Transverse colon (tissue), 4 donors: ENCODE measurements at places on chromosomes 2 and 18. TPM values are rescaled to one million over a fixed set of nuclear protein-coding genes. Genes with fewer than 3 reads are reported as not detected.
A peak's percentile ranks its signal among the peaks of the same experiment; 100 is the strongest.

DNA sequence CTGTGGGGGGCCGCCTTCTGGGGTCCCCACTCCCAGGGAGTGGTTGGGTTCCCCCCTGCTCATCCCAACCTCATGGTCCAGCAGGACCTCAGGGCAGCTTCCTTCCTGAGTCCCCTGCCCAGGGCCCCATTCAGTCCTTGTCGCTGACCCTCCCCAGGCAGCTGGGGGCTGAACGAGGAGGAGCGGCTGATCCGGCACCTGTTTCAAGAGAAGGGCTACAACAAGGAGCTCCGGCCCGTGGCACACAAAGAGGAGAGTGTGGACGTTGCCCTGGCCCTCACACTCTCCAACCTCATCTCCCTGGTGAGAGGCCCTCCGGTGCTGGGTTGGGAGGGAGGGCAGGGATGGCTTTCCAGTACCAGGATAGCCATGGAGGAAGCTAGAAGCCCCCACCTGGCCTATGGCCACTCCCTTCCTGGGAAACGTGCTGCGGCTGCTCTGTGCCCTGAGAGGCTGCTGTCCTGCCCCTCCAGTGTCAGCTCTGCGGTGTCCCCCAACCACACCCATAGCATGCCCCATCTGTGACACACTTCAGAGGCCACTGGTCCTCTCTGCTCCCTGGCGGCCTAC, 497 bp downstream of the CHRND start:
- DNase-seq = no peak
- no peak overlapping the region for H3K4me3 ChIP-seq
- peaks cover 24% of the 10 kb centered on the region for H3K4me1 ChIP-seq
- H3K27ac ChIP-seq = no peak overlapping the region
- H3K36me3 ChIP-seq = no peaks in the 10 kb centered on the region

The C2orf78 gene
- total RNA-seq = not detected

The VIT gene
- not detected for total RNA-seq

- H3K27ac ChIP-seq = peak overlapping the region; percentile 63
- no peak for DNase-seq
- no peak overlapping the region for H3K4me3 ChIP-seq
- no peaks in the 10 kb centered on the region for H3K4me1 ChIP-seq
- no peaks in the 10 kb centered on the region for H3K36me3 ChIP-seq
These were observed 1816.1 kb upstream of the LRRTM1 start for GRCh38 chr2:82120654-82121053.

DNA sequence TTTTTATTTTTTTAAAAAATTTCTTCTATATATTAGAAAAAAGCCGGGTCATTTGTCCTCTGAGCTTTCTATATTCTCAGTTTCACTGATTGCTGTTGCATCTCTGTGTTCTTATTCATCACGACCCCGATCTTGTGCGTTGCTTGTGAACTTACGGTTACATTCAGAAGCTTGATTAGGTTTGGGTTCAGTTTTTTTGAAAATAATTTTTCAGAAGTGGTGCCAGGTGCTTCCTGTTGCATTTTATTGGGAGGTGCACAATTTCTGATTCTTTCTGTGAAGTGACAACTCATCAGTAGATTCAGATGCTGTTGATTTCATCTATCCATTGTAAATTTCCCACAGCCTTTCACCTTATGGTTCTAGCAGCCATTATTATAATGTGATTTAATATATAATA, 147.3 kb downstream of the INHBB start:
- DNase-seq = no peak
- H3K36me3 ChIP-seq = no peaks in the 10 kb centered on the region
- no peaks in the 10 kb centered on the region for H3K4me1 ChIP-seq
- H3K4me3 ChIP-seq = no peak overlapping the region
- H3K27ac ChIP-seq = no peak overlapping the region

DNA sequence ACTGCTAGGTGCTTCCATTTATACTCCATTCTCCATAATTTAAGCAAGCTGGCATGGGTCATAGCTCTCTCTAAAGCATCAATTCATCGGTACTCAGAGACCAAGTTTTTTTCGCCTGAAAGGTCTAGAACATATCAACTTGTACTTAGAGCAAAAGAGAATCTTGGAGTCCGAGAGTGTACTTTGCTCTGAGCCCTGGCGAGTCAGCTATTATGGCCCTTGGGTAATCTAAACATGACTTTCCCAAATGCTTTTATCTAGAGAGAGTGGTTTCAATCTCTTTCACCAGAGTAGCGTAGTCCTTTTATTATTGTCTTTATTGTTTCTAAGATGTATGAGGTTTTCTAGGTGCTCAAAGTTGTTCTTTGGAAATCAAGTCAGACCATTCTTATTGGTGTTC, 34.4 kb downstream of the MAIP1 start:
- no peaks in the 10 kb centered on the region for H3K36me3 ChIP-seq
- no peak overlapping the region for H3K4me3 ChIP-seq
- peaks cover 5% of the 10 kb centered on the region for H3K4me1 ChIP-seq

DNA sequence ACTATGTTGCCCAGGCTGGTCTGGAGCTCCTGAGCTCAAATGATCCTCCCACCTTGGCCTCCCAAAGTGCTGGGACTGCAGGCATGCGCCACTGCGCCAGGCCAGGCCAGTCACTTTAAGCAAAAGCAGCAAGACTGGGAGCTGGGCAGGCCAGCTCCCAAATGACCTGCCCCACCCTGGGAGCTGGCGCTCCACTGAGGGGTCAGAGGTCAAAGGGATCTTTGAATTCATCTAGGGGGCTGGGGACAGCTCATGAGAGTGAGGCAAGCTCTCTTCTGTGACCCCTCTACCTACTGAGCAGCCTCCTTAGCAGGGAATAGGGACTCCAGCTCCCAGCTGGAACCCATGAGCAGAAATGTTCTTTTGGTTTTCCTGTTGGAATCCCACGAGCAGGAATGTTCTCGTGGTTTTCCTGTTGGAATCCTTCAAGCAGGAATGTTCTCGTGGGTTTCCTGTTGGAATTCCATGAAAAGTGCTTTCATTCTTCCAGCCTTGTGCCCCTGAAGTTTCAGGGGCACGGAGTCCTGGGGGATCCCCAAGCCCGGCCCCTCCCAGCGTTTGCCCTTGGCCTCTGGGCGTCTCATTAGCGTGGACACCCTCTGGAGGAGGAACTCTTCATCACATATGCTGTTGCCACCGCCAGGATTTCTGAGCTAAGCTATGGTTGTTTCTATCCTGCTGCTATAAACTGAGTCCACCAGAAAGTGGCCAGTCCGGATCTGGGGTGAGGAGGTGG, 162.0 kb upstream of the HAAO start:
- peak overlapping the region; percentile 54 for H3K27ac ChIP-seq
- H3K27me3 ChIP-seq = no peaks in the 10 kb centered on the region
- H3K36me3 ChIP-seq = no peaks in the 10 kb centered on the region
- peaks cover 34% of the 10 kb centered on the region for H3K4me1 ChIP-seq
- DNase-seq = no peak
- no peak overlapping the region for H3K4me3 ChIP-seq

DNA sequence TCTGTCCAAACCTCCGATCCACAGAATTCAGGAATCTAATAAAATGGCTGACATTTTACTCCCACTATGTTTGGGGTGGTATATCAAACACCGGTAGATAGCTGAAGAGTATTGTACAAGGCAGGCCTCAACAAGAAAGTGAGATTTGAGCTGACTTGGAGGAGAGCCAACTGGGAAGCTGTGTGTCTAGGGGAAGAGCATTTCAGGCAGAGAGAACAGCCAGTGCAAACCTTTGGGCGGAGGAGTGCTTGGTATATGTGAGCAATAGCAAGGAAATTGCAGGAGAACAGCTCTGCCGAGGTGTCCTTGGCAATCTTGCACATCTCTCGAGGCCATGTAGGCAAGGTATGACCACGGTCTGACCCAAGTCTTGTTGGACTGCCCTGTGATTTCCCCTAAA, 1.8 kb upstream of the MERTK start:
- H3K4me1 ChIP-seq = no peaks in the 10 kb centered on the region
- H3K36me3 ChIP-seq = no peaks in the 10 kb centered on the region
- H3K27ac ChIP-seq = no peak overlapping the region
- peaks cover 12% of the 10 kb centered on the region for H3K27me3 ChIP-seq

DNA sequence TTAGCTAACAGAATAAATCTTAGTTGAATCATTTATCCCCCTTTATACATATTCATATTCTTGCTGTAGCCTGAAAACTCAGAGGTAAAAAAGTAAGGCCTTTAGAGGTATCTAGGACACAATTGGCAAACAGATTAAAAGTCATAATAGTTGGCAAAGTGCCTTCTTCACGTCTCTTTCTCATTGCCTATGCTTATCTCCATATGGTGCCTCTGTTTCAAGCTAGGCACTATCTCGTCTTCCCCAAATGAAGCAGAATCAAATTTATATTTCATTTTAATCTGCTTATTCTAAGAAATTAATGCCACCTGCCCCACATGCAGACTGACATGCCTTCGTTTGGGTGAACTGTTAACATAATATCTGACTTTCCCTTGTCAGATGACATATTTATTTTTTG, 245.4 kb downstream of the CDH2 start:
- DNase-seq = no peak
- H3K27me3 ChIP-seq = no peaks in the 10 kb centered on the region
- H3K4me3 ChIP-seq = no peak overlapping the region
- no peaks in the 10 kb centered on the region for H3K36me3 ChIP-seq
- H3K27ac ChIP-seq = no peak overlapping the region

- H3K27me3 ChIP-seq = peaks cover 100% of the 10 kb centered on the region
- no peak overlapping the region for H3K4me3 ChIP-seq
- H3K4me1 ChIP-seq = peaks cover 23% of the 10 kb centered on the region
- no peak for DNase-seq
- H3K27ac ChIP-seq = no peak overlapping the region
These were observed 5.0 kb downstream of the SIX3 start for GRCh38 chr2:44946372-44947027.

The SLC5A7 gene
- total RNA-seq = 2.8 TPM

The MC4R gene
- total RNA-seq = not detected

DNA sequence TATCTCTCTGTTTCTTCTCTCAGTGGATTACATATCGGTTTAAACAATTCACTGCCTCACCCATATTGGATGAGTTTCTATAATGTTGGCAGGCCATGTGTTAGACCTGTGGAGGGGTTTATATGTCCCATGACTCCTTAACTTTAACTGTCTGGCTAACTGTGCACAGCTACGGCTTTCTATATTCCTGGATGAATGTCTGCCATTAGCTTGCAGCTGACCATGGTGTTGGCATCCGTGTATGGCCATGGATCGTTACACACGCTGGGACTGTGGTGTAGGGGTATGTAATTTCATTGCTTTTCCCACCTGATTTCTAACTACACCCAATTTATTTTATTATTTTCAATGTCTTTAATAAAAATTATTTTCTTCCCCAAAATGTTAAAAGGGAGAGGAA, 3.3 kb upstream of the TANC1 start:
- no peaks in the 10 kb centered on the region for H3K36me3 ChIP-seq
- DNase-seq = no peak
- no peak overlapping the region for H3K27ac ChIP-seq
- H3K4me1 ChIP-seq = peaks cover under 1% of the 10 kb centered on the region

DNA sequence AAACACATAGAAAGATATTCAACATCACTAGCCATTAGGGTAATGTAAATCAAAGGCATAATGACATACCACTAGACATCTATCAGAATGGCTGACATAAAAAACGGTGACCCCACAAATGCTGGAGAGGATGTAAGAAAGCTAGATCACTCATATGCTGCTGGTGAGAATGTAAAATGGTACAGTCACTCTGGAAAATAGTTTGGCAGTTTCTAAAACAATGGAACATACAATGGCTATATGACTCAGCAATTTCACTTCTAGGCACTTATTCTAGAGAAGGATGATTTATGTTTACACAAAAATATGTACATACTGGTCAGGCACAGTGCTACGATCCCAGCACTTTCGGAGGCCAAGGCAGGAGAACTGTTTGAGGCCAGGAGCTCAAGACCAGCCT, 87.3 kb downstream of the COLEC12 start:
- H3K36me3 ChIP-seq = no peaks in the 10 kb centered on the region
- no peak overlapping the region for H3K27ac ChIP-seq
- H3K27me3 ChIP-seq = no peaks in the 10 kb centered on the region
- H3K4me3 ChIP-seq = no peak overlapping the region
- no peak for DNase-seq
- peaks cover 9% of the 10 kb centered on the region for H3K4me1 ChIP-seq

DNA sequence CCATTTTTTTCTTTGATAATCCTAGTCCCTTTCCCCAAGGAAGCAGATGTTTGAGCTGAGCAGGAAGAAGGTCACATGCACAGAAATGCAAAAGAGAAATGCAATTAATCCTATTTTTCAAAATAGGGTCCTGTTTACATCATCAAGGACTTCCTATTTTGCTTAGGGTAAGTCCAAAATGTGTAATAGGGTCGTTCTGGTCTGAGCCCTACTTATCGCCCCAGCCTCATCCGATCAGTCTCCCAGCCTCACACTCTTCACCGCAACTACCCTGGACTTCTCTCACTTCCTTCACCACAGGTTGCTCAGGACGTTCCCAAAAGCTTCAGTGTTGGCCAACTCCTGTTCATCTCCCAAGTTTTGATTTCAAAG, 32.8 kb downstream of the FOSL2 start:
- no peaks in the 10 kb centered on the region for H3K36me3 ChIP-seq
- H3K27me3 ChIP-seq = no peaks in the 10 kb centered on the region
- no peak for DNase-seq
- H3K27ac ChIP-seq = no peak overlapping the region
- H3K4me3 ChIP-seq = no peak overlapping the region

The TFPI gene
- total RNA-seq = 7.1 TPM

GRCh38 chr18:74665346-74665745, 67.7 kb downstream of the ZNF407 start:
- H3K4me3 ChIP-seq = no peak overlapping the region
- H3K36me3 ChIP-seq = no peaks in the 10 kb centered on the region
- H3K27me3 ChIP-seq = no peaks in the 10 kb centered on the region
- DNase-seq = no peak
- no peak overlapping the region for H3K27ac ChIP-seq

- DNase-seq = no peak
- H3K27ac ChIP-seq = no peak overlapping the region
- H3K4me3 ChIP-seq = no peak overlapping the region
- H3K4me1 ChIP-seq = no peaks in the 10 kb centered on the region
- no peaks in the 10 kb centered on the region for H3K36me3 ChIP-seq
- H3K27me3 ChIP-seq = peaks cover 12% of the 10 kb centered on the region
These were observed 31.5 kb upstream of the SIX2 start for GRCh38 chr2:45040786-45041185.

GRCh38 chr2:60320724-60321123, 232.7 kb downstream of the BCL11A start:
- H3K4me3 ChIP-seq = no peak overlapping the region
- DNase-seq = no peak
- no peak overlapping the region for H3K27ac ChIP-seq
- no peaks in the 10 kb centered on the region for H3K27me3 ChIP-seq
- no peaks in the 10 kb centered on the region for H3K36me3 ChIP-seq
